Ovary (tissue), 10 donors: ENCODE measurements at places on chromosomes 4 and X. TPM values are rescaled to one million over a fixed set of nuclear protein-coding genes. Genes with fewer than 3 reads are reported as not detected.

Gene SPANXA1
- polyA plus RNA-seq, result not detected

Gene TCEANC
- polyA plus RNA-seq, result 2.6 TPM

Gene LIAS
- 32.4 TPM for polyA plus RNA-seq

Gene CDX4
- not detected for polyA plus RNA-seq

Gene SLC9B1
- polyA plus RNA-seq, result 1.1 TPM

Gene RAB40A
- 1.9 TPM for polyA plus RNA-seq

Gene RTL9
- polyA plus RNA-seq, result 0.69 TPM

Gene SMS
- polyA plus RNA-seq, result 204 TPM

Gene PAGE4
- 8.0 TPM for polyA plus RNA-seq

Gene EVC
- polyA plus RNA-seq, result 16.4 TPM

Gene GPC3
- 23.8 TPM for polyA plus RNA-seq

Gene MMRN1
- 30.8 TPM for polyA plus RNA-seq

Gene TMEM154
- 0.53 TPM for polyA plus RNA-seq

Gene MSANTD1
- 0.24 TPM for polyA plus RNA-seq

Gene LPAR4
- 2.5 TPM for polyA plus RNA-seq

Gene PLAC1
- 0.43 TPM for polyA plus RNA-seq

Gene SLC9A7
- polyA plus RNA-seq, result 6.1 TPM

Gene LAS1L
- 29.7 TPM for polyA plus RNA-seq

Gene RBM46
- polyA plus RNA-seq, result 0.15 TPM

Gene LNX1
- polyA plus RNA-seq, result 1.0 TPM

Gene SORCS2
- 10.9 TPM for polyA plus RNA-seq

Gene NDNF
- polyA plus RNA-seq, result 44.6 TPM

Gene NXF2B
- polyA plus RNA-seq, result not detected

Gene CNOT6L
- 7.7 TPM for polyA plus RNA-seq

Gene RGN
- polyA plus RNA-seq, result 49.4 TPM

Gene C4orf54
- not detected for polyA plus RNA-seq

Gene CT47A7
- polyA plus RNA-seq, result not detected

Gene SUPT20HL1
- polyA plus RNA-seq, result 0.05 TPM

Gene ASB12
- 0.46 TPM for polyA plus RNA-seq

Gene HMX1
- polyA plus RNA-seq, result not detected

Gene BEX3
- 368 TPM for polyA plus RNA-seq

Gene TLR10
- 0.35 TPM for polyA plus RNA-seq

Gene C4orf51
- polyA plus RNA-seq, result not detected

Gene PRKG2
- 0.15 TPM for polyA plus RNA-seq

Gene NPFFR2
- polyA plus RNA-seq, result not detected

Gene MAGEA11
- polyA plus RNA-seq, result not detected

Gene GABRB1
- not detected for polyA plus RNA-seq

Gene STPG2
- polyA plus RNA-seq, result 0.22 TPM

Gene ADGRG2
- 0.12 TPM for polyA plus RNA-seq

Gene FAAH2
- polyA plus RNA-seq, result 0.50 TPM

Gene NKX6-1
- 0.04 TPM for polyA plus RNA-seq

Gene TSC22D3
- polyA plus RNA-seq, result 221 TPM

Gene GIMD1
- polyA plus RNA-seq, result not detected

Gene COX7B2
- polyA plus RNA-seq, result not detected

Gene MAGEC1
- 0.05 TPM for polyA plus RNA-seq

Gene SULT1E1
- polyA plus RNA-seq, result 0.17 TPM

Gene SPACA5
- polyA plus RNA-seq, result 0.25 TPM

Gene TMEM31
- 0.85 TPM for polyA plus RNA-seq

Gene GC
- polyA plus RNA-seq, result not detected
